NCI-H2081 (cell line): ENCODE measurements at places on chromosomes 4 and X.

- DNase-seq = no peak
These were observed 58.9 kb upstream of the SPP1 start for GRCh38 chr4:87916626-87917025.

DNA sequence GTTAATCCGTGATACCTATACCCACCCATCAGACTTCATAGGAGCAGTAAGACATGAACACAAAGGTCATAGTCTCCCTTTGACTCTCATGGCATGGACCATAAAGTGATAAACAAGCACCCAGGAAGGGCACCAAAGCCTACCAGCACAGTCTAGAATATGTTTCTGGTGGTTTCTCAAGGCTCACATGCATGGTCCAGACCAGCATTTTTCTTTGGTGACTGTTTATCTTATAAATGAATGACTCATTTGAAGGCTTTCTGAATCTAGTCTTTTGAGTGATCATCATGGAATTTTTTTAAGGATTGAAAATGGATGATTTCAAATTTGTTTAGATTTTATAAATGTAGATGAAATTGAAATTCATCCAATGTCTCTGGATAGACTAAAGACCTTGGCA lies 32.0 kb upstream of the AMELX start:
- no peak for DNase-seq

GRCh38 chr4:184274286-184274951 lies 56.7 kb upstream of the ENPP6 start:
- no peak for DNase-seq

DNA sequence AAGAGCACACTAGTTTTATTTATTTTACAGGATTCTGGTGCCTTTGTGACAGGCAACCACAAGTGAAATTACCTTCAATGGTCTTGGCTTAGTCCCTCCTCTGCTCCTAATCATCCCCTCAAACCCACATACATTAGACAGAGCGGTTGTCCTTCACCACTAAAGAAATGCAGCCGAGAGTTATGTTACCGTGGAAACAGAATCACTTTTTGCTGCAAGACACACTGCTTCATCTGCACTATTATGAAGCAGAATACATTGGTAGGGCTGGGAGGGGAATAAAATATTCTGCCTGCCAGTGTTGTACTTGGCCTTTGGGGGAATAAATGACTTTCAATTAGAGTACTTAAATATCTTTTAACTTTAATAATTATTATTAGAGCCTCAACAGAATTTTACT lies 75.2 kb downstream of the ARHGEF38 start:
- DNase-seq = no peak

GRCh38 chr4:135672202-135672601 lies 1470.6 kb upstream of the PABPC4L start:
- DNase-seq = no peak

DNA sequence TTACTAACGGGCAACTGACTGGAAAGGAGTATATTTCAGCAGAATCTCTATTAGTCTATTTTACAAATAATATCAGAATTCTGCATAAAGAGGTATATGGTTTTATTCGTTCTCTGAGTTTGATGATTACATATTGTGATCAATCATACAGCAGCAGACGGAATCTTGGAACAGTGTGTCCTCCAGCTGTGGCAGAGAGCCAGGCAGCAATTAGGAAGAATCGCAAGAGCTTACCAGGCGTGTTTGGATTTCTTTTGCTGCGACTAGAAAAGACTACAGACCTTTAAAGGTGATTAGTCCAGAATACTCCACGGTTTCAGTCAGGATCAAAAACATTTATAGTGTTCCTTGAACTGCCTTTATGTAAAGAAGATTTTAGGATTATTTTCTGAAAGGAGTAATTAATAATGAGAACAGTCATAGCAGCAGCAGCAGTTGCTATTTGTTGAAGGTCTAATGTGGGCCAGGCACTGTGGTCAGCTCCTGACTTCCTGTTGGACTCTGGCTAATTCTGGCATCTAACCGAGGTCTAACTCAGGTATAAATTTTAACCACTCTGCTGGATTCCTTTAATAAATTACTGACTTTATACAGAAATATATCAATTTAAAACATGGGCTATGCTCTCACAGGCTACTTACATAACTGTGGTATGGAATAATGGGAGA lies 225.3 kb upstream of the CXorf66 start:
- DNase-seq = no peak

- no peak for DNase-seq
These were observed 81.6 kb upstream of the ADGRA3 start for GRCh38 chr4:22597471-22597870.

GRCh38 chr4:102638621-102639020 lies 122.1 kb downstream of the MANBA start:
- DNase-seq = no peak

DNA sequence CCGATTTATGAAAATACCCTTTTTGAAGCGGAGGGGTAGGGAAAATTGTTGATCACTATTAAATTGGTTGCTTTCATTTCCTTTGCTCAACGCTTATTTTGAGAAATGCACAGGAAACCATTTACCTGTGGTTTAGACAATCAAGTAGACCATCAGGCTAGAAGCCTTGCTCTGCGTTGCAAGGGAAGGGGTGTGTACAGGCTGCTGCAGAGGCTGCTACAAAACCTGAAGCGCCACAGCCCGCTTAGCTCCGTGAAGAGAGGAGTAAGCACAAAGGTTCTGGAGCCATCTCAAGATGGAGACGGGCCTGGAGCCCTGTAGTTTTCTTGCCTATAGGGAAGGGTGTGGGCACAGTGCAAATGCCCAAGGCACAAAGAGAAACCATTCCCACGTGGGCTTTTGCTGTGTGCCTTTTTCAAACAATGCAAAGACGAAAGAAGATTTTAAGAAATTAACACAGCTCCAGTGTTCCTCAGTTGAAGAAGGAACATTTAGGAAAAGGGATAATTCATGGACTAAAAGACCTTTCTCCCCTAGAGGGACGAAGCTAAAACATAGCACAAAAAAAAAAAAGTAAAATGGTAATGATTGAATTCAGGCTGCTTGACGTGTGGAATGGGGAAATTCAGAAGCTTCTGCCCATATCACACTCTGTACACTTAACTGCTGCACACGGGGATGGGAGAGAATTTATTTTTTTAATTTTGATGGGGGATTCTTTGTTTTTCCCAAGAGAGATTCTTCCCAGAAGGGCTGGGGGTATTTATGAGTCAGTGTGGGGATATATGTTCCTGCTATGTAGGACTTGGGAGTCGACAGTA lies 3.5 kb downstream of the TMSB4X start:
- DNase-seq = peak; percentile 25

GRCh38 chrX:97907791-97908190 lies 1024.1 kb downstream of the RPA4 start:
- no peak for DNase-seq

DNA sequence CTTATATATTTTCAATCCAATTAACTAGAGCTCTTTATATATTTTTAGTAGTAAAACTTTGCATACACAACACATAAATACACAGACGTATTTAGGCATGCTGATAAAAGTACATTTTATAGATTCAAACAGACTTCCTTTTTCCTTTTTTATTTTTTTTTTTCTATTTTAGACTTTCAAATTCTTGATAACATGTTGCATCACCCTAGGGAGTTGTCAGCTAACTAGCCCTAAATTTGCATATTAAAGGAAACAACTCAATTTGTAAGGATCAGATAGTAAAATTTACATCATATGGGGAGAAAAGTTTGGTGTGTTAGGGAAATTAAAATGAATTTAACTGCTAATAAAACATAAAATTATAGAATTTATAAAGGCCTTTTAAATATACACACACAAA lies 47.4 kb upstream of the APOOL start:
- no peak for DNase-seq

DNA sequence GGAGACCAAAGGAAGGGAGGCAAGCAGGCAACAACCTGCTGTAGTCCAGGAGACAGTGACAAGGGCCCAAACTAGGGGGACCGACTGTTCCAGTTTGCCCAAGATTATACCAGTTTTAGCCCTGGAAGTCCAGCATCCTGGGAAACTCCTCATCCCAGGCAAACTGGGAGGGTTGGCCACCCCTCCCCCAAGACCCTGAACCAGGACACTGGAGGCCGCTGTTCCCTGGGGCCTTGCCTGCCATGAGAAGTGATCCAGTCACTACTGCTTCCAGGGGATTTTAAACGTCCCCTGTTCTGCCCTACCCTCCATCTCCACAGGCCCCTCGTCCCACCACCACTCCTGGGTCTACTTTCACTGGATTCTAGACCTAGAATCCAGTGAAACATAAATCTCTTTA lies 4.3 kb upstream of the DGAT2L6 start:
- no peak for DNase-seq

DNA sequence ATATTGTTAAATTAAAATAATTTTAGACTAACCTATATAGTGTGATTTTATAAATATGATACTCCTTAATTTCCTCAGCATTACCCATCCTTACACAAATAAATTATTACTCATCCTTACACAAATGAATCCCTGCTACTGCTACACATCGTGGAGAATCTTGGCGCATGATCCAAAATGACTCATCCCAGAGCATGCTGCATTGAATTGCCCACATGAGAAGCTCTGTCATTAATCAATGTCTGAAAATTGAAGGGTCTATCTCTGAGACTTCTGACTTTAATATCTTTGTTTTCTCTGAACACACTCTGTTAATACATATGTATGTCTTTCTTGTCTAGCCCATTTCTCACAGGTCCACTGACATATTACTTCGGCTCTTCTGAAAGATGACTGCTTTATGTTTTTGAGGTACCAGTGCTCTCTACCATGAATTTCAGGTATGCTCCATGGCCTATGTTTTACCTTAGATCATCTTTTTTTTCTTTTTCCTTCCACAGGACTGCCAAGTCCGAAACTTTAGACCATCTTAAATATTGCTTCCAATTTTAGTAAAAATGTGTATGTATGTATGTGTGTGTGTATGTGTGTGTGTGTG lies 15.7 kb upstream of the DUSP21 start:
- DNase-seq = no peak

DNA sequence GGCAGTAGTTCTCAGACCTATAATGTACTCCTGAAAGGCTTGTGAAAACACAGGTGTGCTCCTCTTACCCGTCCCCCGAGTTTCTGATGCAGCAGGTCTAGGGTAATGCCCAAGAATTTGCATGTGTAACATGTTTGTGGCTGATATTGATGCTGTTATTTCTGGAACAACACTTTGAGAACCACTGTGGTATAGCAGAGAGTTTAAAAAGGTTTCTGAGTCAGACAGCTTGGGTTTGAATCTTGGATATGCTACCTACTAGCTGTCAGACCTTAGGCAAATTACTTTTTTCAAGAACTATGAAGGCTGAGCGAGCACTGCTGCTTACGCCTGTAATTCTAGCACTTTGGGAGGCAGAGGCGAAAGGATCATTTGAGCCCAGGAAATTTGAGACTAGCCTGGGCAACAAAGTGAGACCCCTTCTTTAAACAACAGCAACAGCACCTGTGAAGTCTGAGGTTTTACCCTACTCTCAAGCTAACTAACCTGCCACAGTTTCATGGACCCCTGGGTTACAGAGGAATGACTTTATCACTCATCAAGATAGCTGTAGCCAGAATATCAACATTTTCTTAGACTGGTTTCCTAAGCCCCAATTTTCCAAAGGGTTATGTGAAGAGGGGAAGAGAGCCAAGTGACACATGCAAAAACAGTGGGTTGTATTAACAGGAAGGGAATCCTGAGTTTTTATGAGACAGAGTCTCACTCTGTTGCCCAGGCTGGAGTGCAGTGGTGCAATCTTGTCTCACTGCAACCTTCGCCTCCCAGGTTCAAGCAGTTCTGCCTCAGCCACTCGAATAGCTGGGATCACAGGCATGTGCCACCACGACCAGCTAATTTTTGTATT lies 5.1 kb downstream of the AFF1 start:
- no peak for DNase-seq

DNA sequence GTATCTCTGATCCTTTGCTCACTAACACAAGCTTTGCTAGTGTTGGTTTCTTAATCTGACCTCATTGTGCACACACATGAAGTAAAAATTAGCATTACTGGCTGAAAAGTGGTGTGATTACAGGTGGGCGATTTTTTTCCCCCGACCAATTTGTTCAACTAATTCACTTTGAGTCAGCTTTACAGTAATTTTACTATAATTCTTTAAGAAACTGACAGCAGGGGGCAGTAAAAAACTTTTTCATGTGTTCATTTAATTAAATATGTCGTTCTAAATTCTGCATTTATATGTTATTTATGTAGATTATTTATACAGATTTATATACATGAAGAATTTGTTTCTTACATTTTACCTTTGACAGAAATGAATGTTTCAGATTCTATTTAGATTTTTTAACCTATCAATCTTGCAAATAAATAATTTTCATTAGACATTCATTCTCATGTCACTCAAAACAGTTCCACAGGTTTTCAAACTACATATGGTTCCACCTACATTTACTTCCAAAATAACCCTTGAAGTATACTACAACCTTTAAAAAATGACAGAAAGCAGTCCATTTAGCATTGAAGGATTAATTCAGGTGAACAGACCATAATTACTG lies 17.5 kb downstream of the PALLD start:
- DNase-seq = peak; percentile 41

DNA sequence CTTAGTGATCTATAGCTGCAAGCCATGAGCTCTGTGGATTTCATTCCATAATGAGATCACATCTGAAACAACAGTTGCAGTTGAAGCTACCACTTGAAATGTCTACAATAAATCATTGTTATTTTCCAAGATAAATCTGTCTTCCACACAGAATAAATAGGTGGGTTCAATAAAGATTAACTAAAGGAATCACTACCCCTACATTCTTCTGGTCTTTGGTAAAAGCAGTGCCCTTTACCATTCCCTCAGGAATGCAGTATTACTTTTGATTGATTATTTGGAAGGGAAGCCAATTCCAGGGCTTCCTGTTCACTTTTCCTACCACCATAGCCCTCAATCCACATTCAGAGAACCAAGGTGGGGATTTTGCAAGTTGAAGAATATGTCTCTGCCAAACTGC lies 38.9 kb upstream of the MAP9 start:
- DNase-seq = no peak

- no peak for DNase-seq
These were observed 1.5 kb downstream of the TMEM271 start for GRCh38 chr4:574346-575161.

DNA sequence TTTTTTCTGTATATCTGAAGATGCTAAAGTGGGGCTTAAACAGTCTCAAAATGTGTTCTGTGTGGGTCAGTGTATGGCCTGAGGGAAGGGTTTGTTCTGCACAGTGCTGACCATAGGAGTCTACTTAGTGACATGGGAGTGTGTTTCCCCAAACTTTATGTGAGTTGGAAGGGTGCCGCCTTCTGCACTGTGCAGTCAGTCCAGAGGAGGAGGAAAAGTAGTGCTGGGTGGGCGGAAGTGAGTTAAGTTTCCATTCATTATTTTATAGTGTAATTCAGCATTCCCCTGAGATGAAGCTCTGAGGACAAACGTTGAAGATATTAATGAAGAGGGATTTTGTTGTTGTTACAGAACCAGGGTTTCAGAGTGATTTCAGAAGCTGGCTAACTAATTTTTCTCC lies 2.9 kb downstream of the CHST7 start:
- DNase-seq = no peak
